ENCODE measurements at places on chromosomes 6 and 20.
A peak's percentile ranks its signal among the peaks of the same experiment; 100 is the strongest.

- no peak for DNase-seq
Observed at GRCh38 chr20:40582531-40582930, 106.5 kb downstream of the MAFB start.

GRCh38 chr6:168124158-168124557 is 45.1 kb upstream of the FRMD1 start:
- no peak for DNase-seq

DNA sequence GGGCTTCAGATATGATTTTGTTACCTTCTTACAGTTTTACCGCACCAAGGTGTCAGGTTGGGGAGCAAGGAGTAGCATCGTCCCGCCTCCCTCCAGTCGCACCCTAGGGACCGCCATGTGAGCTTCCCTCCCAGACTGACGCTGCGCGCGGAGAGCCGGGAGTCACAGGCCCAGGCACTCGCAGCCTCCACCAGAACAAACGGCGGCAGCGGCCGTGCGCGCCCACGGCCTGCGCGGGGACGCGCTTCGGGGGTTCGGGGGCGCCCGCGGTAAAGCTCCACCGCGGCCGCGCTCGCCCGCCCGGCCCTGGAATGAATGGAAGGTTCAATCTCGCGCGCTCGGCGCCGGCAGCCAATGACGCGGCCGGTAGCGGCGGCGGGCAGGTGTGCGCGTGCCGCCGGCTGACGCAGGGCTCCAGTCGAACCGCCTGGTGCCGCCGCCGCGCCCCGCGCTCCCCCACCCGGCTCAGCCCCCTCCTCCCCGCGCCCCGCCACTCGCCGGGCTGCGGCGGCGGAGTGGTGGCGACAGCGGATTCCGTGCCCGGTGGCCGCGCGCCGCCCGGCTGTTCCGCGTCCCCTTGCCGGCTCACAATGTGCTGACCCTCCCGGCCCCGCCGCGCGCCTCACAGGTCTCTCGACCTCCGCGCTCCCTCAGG is 16.5 kb upstream of the LIN28B start:
- DNase-seq, result no peak

DNA sequence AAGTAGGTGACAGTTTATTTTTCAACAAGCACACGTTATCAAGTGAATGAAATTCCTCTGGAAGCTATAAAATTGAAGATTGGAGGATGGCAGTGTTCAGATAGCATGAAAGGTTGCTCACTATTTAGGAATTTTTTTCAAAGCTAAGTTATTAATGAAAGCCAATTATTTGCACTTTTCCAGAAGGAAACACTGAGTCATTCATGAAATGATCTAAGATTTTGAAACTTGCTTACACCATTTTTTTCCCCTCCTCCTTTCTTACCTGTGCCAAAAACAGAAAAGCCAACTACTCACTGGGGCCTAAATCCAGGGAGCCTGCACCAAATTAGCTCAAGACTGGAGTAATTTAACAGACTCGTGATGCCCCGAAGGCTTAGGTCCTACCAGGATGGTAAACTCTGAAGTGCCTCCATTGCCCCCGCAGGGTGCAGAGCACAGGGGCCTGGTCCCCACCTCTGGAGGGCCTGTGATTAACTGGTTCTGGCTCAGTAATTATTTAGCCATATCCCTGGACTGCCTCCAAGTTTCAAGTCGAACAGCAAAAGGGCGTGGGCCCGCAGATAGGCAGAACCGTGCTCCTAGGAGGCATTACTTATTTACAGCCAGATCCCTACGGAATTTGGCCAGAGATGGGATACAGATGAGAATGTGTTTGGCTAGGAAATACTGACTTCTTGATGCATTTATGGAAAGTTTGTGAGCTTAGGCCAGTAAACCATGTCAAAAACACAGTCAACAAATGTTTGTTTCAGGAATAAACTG is 28.0 kb upstream of the ZNF217 start:
- DNase-seq, result no peak

DNA sequence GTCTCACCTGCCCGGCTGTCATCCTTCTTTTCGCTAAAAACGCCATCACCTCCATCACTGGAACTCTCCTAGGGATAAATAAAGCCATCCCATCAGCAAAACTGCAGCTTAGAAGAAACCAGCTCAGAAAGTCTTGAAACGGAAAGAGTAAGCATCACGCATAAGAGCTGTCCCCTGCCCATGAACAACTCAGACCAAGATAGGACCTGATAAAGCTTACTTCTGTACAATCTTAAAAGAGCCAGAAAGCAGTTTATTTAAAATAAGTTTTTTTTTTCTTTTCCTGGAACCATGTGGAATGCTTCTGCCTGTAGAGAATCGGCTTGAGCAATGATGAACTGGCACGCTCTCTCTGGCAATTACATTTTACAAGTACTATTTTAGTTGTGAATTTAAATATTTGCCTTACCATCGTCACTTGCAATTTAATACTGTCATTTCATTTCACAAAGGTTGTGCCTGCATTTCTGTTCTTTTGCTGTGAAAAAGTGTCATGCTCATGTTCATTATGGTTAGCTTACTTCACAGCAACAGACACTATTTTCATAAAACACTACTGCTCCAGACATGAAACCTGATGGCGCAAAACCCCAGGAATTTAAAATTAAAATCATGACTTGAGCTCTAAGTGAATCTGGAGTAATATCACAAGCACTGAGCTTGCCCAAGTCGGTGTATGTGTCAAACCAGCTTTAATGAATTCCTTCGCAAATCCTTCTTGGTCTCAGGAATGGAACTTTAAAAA is 59.6 kb upstream of the EMILIN3 start:
- no peak for DNase-seq

GRCh38 chr6:36586606-36587005 is 7.6 kb upstream of the SRSF3 start:
- DNase-seq, result no peak

- no peak for DNase-seq
Observed at GRCh38 chr6:134389129-134389528, 71.2 kb upstream of the SGK1 start.

DNA sequence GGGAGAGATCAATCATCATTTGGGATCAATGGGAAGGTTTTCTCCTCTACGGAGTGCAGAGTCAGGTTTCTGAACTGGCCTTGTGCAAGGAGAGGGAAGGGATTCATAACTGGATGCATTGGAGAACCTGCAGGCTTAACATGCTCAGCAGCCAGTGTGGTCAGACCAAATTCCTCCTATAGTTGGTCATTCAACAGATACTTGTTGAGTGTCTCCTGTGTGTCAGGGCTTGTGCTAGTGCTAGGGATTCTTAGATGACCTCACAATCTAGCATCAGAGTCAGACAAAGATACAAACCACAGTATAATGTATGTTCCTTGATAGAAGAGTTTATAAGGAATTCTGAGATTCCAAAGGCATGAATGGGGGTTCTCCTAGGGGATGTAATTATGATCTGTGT is 23.9 kb downstream of the RALY start:
- DNase-seq, result no peak

GRCh38 chr6:25275436-25275835 is 3.7 kb upstream of the CARMIL1 start:
- no peak for DNase-seq

GRCh38 chr6:127516662-127517273 is 2.4 kb downstream of the MTCL3 start:
- DNase-seq, result peak; percentile 7

GRCh38 chr20:23937303-23938117 is 51.1 kb downstream of the GGTLC1 start:
- peak; percentile 72 for DNase-seq

- no peak for DNase-seq
Observed at GRCh38 chr6:14655201-14656061, 537.9 kb downstream of the CD83 start.

- DNase-seq, result no peak
Observed at GRCh38 chr6:27286141-27286540, 25.9 kb downstream of the POM121L2 start.

DNA sequence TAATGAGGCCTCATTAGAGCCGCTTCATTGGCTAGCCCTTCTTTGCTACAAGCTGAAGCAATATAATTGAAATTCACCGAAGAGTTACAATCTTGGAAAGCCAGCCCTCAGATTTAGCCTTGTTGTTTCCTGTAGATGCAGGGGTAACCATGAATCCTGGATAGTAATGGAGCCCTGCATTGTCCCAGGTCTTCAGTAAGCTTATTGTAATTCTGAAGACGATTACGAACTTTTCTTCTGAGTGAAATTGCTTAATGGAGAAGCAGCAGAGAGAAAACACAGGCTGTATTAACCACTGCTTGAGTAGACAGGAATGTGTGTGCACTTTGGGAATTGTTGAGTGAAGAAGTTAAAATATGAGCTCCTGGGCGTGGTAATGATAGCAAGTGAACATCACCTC is 26.3 kb upstream of the NAA20 start:
- no peak for DNase-seq

- no peak for DNase-seq
Observed at GRCh38 chr6:11096109-11096508, 2.5 kb downstream of the SMIM13 start.

DNA sequence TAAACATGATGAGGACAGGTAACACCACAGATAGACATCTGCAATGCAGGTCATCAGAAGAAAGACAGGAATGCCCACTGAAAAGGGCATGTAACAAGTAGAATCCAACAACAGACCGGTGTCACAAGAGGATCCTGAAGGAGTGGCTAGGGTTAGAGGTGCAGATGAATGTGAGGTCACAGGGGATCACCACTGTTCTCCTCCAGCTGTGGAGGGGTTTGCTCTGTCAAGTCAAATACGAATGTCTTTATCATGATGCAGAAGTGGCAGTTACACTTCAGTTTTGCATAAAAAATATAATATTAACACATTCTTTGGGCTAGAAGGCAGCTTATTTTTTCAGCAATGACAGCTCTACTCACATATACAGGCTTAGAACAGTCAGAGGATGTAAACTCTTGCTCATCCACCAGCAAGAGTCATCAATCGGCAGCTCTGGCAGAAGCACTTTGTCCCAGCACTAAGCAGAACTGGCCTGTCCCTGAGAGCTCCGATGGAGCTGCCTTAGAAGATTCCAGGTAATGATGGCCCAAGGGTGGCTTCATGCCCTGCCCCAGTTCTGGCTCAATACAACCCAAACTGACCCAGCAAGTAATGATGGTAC is 130.4 kb upstream of the TRAF3IP2 start:
- DNase-seq, result no peak

DNA sequence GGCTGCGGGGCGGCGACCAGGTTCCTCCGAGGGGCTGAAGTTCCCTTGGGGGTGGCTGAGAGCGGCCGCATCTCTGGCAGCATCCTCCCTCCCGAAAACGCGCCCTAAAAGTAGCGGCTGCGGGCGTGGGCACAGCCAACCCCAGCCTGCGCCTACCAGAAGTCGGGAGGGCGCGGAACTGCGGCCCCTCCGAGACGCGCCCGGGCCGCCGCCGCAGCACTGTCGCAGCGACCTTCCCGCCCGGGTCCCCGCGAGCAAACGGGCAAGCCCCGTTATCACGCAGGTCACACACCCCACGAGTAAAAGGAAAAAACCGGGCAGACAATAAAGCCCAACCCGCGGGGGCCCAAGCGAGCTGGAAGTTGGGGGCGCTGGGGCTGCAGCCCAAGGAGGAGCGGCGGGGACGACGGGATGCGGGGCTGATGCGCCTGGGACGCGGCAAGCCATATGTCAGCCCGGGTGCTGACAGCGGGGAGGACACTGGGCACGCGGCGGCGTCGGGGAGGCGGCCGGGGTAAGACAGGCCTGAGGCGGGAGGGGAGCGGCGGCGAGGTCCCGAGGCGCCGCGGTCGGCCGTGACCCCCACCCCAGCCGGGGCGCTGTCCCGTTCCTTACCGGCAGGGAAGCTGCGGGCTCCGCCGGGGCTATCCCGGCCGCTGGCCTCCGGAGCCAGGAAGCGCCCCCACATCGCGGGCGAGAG is 659 bp downstream of the CEP85L start:
- peak; percentile 49 for DNase-seq

- no peak for DNase-seq
Observed at GRCh38 chr6:122223251-122223650, 176.2 kb upstream of the HSF2 start.

DNA sequence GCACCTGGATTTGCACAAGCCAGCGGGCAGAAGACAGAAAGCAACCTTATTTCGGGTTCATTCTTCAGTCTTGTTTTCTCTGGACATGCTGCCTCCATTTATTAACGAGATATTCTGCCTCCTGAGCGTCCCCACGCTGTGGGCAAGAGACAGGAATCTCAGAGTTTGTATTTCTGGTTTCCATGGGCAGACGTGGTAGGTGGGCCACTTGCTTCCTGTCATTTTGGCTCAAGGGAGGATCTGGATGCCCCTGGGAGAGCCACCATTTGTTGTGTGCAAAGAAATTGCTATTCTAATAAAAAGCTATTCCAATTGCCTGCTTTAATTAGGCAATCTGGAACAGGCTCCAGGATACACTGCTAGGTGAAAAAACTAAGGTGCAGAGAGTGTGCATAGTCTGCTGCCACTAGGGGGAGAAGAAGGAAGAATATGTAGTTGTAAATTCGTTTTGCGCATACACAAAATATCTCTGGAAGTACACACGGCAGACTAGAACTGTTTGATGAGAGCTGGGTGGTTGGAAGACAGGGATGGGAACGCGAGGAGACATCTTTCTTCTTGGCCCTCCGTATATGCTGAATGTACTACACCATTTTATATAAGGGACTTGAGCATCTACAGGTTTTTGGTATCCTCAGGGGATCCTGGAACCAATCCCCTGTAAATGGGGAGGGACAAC is 30.1 kb upstream of the SLC16A10 start:
- DNase-seq, result no peak

GRCh38 chr20:63097336-63097831 is 90.6 kb upstream of the BHLHE23 start:
- DNase-seq, result no peak

DNA sequence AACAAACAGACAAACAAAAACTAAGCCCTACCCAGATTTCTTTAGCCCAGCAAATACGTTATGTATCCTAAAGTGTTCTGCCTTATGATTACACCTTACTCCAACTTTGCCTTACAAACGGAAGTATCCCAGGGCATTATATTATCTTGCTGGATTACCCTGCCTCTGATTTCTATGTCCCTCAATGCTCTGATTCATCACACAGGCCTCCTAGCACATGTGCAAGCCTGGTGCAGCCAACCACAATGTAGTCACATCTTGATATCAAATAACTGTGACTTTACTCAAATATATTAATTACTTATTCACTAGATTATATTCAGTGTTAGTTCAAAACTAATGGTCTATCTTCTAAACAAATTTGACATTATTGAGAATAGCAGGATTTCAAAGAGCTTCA is 598.6 kb downstream of the TBC1D32 start:
- DNase-seq, result no peak

DNA sequence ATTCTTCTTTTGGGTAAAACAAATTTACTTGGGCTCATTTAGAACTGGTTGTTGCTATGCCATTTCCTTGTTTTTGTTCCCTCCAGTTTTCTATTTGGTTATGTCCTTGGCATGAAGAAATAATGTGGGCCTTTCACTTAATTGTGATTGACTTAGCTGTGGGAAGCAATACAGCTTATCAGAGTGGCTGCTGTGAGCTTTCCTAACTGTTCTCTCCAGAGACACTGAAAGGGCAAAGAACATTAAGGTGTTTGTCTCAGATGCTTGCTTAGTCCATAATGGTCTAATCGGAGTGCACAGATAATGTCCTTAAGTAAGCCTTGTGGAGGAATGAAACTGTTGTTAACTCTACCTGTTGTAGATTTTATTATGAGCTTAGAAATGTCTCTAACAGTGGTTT is 56.6 kb downstream of the SH3BGRL2 start:
- no peak for DNase-seq

All from immature natural killer cell (primary cell).